ENCODE measurements at places on chromosomes 2 and 18. TPM values are rescaled to one million over a fixed set of nuclear protein-coding genes. Genes with fewer than 3 reads are reported as not detected.

GALNT14 gene
- 0.83 TPM for total RNA-seq

DPP4 gene
- 297 TPM for total RNA-seq

RGPD4 gene
- not detected for total RNA-seq

NRBP1 gene
- total RNA-seq = 77.5 TPM

ERMN gene
- 0.17 TPM for total RNA-seq

PROKR1 gene
- total RNA-seq = not detected

FEV gene
- not detected for total RNA-seq

CDH19 gene
- total RNA-seq = not detected

GTF2A1L gene
- total RNA-seq = 3.3 TPM

SERPINB11 gene
- total RNA-seq = not detected

MAL gene
- not detected for total RNA-seq

CPO gene
- under 0.01 TPM for total RNA-seq

MARCHF4 gene
- 0.26 TPM for total RNA-seq

ASPRV1 gene
- total RNA-seq = 0.33 TPM

RIT2 gene
- not detected for total RNA-seq

SULT1C4 gene
- total RNA-seq = 0.26 TPM

TRPM8 gene
- total RNA-seq = under 0.01 TPM

EML6 gene
- 1.3 TPM for total RNA-seq

KRTCAP3 gene
- not detected for total RNA-seq

CD8B2 gene
- total RNA-seq = not detected

DSC3 gene
- under 0.01 TPM for total RNA-seq

REG1B gene
- not detected for total RNA-seq

SH3RF3 gene
- total RNA-seq = 10.1 TPM

BCL11A gene
- total RNA-seq = under 0.01 TPM

STARD6 gene
- not detected for total RNA-seq

UGT1A3 gene
- not detected for total RNA-seq
